ENCODE measurements at places on chromosomes 1 and 21.

DNA sequence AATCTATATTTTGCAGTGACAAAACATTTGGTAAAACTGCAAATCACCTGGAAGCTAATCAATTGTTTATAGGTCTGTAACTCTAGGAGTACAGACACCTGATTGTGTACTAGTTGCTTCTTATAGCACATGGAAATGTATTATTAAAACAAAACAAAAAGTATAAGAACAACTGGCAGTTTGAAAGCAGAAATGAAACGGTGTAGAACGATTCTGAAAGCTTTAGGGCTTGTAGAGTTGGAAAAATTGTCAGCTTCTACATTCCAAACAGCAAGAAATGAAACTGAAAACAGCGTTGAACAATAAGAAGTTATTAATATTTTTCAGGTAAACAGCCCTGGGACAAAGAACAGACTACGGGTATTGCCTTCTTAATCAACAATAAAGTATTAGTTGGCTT lies 273.3 kb downstream of the OLFM3 start:
- DNase-seq: no peak

DNA sequence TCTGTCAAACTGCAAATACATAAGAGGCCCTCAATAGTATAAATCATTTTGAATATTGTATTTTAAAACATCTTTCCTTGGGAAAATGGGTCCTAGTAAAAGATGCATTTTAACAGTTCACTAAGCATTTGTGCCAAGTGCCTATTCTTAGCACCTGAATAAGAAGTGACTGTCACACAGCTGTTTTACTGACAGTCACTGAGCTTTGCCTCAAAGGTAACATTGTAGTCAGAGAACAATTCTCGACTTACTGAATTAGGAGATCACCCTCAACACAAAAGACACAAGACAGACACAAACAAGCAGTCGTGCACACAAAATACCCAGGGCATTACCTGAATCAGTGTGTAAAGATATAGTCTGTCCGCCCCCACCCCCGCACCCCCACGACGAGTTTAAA lies 408 bp downstream of the ESRRG start:
- DNase-seq: no peak

GRCh38 chr1:212582808-212583615 lies 25.5 kb upstream of the ATF3 start:
- no peak for DNase-seq

- no peak for DNase-seq
Observed at GRCh38 chr1:152182944-152183361, 23.9 kb upstream of the RPTN start.

DNA sequence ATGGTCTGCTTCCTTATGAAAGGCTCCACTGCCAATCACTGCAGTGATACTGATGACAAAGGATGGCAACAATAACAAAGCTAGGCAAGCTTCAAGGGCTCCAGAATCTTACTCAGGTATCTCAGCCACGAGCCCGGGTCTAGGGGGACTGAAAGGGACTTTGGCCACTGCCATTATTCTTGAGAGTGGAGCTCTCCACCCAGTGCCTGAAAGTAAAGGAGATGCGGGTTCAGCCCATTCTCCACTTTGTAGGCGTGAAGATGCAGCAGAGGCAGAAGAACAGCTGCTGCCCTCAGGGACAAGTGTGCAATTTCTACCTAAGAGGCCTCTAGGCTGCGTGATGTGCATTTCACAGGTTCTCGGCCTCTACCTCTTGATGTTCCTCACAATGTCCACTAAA lies 31.4 kb upstream of the SLAMF9 start:
- DNase-seq: no peak

GRCh38 chr21:31180256-31181081 lies 142.2 kb upstream of the KRTAP19-8 start:
- DNase-seq: no peak

DNA sequence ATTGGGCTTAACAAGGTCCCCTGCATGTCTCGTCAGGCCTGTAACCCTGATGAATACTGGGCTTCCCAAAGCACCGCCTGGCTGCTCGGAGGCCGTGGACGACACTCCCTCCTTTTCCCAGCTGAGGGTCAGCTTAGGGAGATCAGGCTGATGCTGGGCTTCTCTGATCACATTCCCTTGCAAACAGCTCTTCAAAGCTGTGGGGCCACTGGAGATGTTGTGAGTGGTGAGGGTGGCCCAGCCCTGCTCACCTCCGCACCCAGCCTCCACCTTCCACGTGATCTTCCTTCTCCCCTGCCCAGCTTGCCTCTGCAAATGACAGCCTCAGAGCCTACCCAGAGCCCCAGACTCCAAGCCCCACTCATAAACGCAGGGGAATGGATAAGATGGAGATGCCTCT lies 195.4 kb downstream of the GRIK3 start:
- DNase-seq: no peak

DNA sequence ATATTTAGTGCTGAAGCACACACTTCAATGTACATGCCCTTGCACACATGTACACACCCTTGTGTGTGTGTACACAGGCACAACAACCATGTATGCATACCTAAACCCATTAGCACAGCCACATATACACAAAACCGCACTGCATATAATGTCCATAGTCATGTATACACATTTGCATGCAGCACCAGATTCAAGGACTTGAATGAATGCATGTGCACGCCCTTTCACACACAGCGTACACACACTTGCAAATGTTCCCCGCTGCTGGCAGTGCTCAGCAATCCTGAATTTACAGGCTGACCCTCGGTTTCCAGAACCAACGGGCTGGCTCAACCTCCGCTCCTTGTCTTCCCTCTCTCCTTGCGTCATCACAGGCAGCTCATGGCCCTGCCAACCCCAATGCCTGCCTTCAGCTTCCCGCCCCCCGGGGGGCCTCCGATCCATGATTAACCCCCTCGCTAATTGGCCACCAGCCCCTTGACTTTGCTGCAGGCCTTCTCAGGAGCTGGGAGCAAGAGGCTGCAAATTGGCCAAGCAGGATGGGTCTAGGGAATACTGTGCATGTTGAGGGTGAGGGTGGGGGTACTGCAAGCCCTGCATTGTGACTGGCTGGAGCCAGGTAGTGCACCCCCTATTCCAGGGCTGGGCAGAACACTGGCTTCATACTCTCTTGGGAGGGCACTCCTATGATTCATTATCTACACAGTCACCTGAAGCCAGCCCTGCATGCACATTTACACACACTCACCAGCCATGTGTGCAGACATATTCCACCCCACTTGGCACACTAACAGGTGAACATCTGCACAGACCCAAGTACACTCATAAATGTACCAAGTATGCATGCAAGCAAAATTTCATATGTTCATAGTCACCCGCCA lies 7.9 kb downstream of the GPR3 start:
- no peak for DNase-seq

- DNase-seq: no peak
Observed at GRCh38 chr21:34913811-34914210, 135.3 kb downstream of the RUNX1 start.

DNA sequence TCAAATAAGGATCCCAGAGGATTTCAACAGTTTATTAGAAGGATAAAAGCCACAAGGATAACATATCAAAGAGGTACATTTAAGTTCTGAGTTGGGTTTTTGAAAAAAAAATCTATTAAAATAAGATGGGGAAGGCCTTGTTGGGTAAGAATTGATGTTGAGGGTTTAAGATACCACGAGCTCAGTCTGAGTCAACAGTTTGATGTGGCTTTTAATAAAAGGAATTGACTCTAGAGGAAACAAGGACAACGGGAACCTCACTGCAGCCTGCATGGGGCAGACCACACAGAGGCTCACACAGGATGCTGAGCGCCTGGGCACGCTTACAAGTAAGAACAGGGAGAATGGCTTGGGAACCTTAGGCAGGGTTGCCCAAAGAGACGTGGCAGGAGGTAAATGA lies 107.5 kb downstream of the TIAM1 start:
- DNase-seq: no peak

DNA sequence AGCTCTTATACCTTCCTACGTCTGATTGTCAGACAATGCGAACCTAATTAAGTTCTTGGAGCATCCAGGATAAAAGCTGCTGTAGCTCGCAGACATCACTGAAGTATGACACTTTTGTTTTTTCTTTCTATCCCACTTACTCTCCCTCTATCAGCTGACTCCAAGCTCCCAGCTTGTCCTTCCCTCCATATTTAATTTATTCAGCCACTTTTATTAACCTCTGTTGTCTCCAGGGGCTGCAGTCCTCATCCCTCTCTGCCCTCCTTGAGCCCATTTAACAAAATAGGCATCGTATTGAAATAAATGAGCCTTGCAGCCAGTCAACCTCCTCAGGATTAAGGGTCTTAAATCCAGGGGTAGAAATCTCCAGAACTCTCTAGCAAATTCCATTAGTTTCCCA lies 7.1 kb downstream of the KIRREL1 start:
- DNase-seq: no peak

- no peak for DNase-seq
Observed at GRCh38 chr1:25658791-25659431, 42.3 kb downstream of the MAN1C1 start.

- no peak for DNase-seq
Observed at GRCh38 chr21:41805038-41805437, 38.2 kb upstream of the RIPK4 start.

DNA sequence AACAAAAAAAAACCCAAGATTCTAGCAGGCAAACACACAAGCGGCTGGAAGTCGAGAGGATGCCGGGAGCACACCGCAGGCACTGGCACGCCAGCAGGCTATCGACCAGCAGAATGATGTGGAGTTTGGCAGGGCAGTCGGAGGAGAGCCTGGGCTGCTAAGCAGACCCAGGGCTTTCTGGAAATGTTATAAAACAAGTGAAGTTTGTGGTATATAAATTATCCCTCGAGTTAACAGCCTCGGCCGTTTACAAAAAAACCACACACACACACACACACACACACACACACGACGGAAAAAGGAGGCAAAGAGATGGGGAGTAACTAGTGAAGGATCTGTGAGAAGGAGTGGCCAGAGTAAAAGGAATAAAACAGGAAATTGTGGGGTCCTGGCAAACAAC lies 87.2 kb upstream of the IVNS1ABP start:
- DNase-seq: no peak

- DNase-seq: no peak
Observed at GRCh38 chr1:161872506-161872905, 106.4 kb downstream of the ATF6 start.

GRCh38 chr1:9326596-9326995 lies 33.9 kb downstream of the SPSB1 start:
- DNase-seq: no peak

GRCh38 chr1:203152158-203153034 lies 23.2 kb downstream of the MYBPH start:
- DNase-seq: no peak

- DNase-seq: no peak
Observed at GRCh38 chr1:9798236-9799130, 25.3 kb downstream of the CLSTN1 start.

DNA sequence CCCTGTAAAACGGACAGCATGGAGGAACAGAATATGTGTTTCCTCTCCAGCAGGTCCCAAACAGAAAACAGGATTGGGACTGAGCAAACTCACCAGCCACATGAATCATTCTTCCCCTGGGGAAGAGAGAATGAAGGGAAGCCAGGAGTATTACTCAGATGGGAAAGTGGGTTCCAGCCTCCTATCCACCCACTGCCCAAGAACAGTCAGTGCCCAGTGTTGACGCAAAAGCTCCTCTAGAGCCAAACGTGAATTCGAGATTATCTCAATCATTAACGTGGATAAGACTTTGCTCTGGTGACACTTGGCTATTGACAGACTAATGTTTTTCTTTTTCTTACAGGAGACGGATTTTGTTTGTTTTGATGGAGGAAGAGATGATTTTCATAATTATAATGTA lies 9.3 kb downstream of the MIA3 start:
- no peak for DNase-seq

DNA sequence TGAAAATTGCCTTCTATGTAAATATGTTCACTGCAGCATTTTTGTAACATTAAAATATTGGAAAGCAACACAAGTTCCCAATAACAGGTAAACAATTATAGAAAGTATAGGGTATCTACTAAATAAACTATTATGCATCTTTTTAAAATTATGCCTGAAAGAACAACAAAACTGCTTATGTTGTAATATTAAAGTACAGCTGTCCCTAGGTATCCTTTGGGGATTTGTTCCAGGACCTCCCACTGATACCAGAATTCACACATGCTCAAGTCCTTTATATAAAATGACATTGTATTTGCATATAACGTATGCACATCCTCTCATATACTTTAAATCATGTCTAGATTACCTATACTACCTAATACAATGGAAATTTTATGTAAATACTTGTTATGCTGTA lies 121.8 kb upstream of the TNFSF4 start:
- no peak for DNase-seq

DNA sequence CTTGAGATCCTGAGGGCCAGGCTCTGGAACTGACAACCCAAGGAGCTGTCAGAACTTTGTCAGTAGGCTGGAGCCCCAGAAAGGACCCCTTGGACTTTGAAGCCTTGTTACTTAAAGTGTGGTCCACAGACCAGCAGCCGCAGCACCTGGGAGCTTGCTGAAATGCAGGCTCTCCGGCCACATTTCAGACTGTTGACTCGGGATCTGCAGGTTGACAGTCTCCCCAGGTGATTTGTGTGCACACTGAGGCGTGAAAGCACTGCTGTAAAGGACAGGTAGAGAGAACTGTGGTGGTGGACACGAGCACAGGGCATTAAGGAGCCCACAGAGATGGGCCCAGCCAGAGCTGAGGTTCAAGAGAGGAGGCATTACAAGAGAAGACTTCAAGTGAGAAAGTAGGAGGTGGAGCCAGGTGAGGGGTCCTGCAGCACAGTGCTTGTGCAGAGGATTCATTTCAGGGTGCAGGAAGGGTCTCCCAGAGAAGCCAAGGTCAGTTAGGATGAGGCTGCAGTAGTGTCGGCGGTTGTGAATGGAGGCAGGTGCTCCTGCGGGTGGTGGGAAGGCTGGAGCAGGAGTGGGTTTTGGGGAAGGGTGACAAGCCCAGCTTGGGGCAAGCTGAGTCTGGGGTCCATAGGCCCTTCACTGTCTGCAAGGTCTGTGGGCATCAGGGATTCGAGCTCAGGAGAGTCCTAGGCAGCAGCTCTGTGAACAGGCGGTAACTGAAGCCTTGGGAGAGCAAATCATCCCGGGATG lies 4.6 kb downstream of the HYI start:
- no peak for DNase-seq

DNA sequence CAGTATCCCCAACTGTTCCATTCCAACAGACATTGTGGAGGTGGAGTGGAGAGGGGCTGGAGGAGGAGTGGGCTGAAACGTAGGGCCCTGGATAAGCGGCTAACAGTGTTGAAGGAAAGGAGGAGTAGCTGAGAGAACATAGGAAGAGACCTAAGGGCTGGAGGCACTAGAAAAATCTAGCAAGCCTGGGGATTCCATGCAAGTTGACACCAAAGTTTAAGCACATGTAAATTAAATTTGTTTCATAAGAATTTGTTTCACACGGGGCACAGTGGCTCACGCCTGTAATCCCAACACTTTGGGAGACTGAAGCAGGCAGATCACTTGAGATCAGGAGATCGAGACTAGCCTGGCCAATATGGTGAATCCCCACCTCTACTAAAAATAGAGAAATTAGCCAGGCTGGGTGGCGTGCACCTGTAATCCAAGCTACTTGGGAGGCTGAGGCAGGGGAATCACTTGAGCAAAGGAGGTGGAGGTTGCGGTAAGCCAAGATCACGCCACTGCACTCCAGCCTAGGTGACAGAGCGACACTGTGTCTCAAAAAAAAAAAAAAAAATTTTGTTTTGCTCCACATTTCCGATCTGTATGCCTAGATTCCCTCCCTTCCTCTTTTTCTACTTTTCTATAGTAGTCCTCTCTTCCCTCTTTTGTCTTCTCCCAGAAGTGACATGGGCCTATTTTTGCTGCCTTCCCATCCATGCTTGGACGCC lies 530 bp upstream of the CD244 start:
- DNase-seq: no peak
